ENCODE measurements at places on chromosomes 7 and 10. TPM values are rescaled to one million over a fixed set of nuclear protein-coding genes. Genes with fewer than 3 reads are reported as not detected.

GRCh38 chr10:28664369-28664740 is 13.0 kb upstream of the BAMBI start:
- H3K4me3 ChIP-seq: no peak overlapping the region
- no peak overlapping the region for H3K27ac ChIP-seq
- H3K27me3 ChIP-seq: peaks cover 42% of the 10 kb centered on the region

GRCh38 chr10:68023292-68023691 is 51.8 kb downstream of the HERC4 start:
- H3K4me1 ChIP-seq: peaks cover 3% of the 10 kb centered on the region
- no peak for DNase-seq
- H3K4me3 ChIP-seq: no peak overlapping the region

DNA sequence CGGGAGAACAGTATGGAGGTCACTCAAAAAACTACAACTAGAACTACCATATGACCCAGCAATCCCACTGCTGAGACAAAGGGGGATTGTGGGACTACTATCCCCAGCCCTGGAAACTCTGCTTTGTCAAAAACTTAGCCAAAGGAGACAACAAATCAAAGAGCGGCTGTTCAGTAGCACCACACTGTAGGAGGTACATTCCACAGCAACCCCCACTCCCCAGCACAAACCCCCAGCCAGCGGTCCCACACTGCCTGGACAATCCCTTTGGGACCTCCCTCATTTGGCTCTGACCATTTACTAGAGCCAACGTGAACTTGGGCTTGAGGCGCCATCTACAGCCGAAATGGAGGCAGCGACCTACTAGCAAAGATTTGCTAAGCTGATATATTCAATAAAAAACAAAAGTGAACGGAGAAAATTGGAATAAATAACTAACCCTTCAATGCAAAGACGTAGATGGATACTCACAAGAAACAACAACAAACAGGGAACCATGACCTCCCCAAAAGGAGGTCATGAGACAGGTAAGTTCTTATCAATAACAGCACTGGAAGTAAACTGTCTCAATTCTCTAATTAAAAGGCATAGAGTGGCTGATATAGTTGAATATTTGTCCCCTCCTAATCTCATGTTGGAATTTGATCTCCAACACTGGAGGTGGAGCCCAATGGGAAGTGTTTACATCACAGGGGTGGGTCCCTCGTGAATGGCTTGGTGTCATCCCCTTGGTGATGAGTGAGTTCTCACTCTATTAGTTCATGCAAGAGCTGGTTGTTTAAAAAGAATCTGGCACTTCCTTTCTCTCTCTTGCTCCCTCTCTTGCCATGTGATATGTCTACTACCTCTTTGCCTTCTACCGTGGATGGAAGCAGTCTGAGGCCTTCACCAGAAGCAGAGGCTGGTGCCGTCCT is 119.0 kb upstream of the KCNMA1 start:
- no peak for DNase-seq
- H3K4me1 ChIP-seq: no peaks in the 10 kb centered on the region
- no peak overlapping the region for H3K4me3 ChIP-seq

GRCh38 chr10:77967611-77968022 is 41.1 kb upstream of the DLG5 start:
- H3K4me1 ChIP-seq: peaks cover 11% of the 10 kb centered on the region
- H3K27me3 ChIP-seq: no peaks in the 10 kb centered on the region
- H3K36me3 ChIP-seq: peaks cover 3% of the 10 kb centered on the region
- DNase-seq: no peak
- no peak overlapping the region for H3K27ac ChIP-seq

DNA sequence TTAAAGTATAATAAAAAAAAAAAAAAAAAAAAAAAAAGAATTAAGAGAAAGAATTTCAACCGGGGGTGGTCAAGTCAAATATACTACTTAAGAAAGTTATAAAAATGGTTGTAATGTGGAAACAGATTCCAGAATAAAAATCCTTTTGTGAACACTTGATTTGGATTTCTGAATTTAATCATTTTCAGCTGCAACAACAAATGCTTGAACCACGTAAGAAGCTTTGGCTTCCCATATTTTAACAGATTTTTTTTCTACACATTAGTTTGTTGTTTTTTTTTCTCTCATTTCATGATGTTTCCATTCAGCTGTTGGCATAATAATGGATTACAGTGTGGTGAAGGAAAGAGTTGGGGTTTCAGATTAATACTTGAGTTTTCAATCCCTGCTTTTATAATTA is 137.3 kb upstream of the AGR3 start:
- no peak for DNase-seq
- H3K27ac ChIP-seq: no peak overlapping the region
- H3K4me3 ChIP-seq: no peak overlapping the region

- peaks cover 44% of the 10 kb centered on the region for H3K4me1 ChIP-seq
- no peak overlapping the region for H3K27ac ChIP-seq
These were observed 108.7 kb upstream of the PPIF start for GRCh38 chr10:79238606-79239005.

GRCh38 chr7:33516568-33516967 is 387.2 kb downstream of the BBS9 start:
- no peaks in the 10 kb centered on the region for H3K36me3 ChIP-seq
- H3K4me3 ChIP-seq: no peak overlapping the region
- no peaks in the 10 kb centered on the region for H3K27me3 ChIP-seq
- H3K4me1 ChIP-seq: no peaks in the 10 kb centered on the region
- H3K27ac ChIP-seq: no peak overlapping the region
- DNase-seq: no peak

- H3K27ac ChIP-seq: no peak overlapping the region
- DNase-seq: no peak
- H3K36me3 ChIP-seq: no peaks in the 10 kb centered on the region
- no peaks in the 10 kb centered on the region for H3K27me3 ChIP-seq
These were observed 140.5 kb downstream of the PRKAG2 start for GRCh38 chr7:151736403-151736909.

DNA sequence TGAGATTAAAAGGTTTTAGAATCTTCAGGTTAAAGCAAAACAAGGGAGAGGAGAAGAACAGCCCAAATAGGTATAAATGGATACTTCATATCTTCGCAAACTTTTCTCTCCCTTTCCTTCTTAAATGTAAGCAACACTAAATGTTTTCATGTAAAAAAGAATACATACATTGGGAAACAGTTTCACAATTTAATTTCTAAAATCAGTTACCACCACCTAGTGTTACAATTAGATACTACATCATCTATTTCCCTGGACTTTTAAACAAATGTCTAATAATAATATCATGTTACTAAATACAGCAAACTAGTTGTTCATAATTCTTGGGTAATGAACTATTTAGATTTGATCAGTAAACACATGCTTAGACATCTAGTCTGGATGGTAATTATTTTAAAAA is 35.8 kb downstream of the MINDY3 start:
- H3K27me3 ChIP-seq: no peaks in the 10 kb centered on the region
- H3K4me1 ChIP-seq: peaks cover 8% of the 10 kb centered on the region
- H3K4me3 ChIP-seq: no peak overlapping the region
- no peak overlapping the region for H3K27ac ChIP-seq
- peaks cover 53% of the 10 kb centered on the region for H3K36me3 ChIP-seq

DNA sequence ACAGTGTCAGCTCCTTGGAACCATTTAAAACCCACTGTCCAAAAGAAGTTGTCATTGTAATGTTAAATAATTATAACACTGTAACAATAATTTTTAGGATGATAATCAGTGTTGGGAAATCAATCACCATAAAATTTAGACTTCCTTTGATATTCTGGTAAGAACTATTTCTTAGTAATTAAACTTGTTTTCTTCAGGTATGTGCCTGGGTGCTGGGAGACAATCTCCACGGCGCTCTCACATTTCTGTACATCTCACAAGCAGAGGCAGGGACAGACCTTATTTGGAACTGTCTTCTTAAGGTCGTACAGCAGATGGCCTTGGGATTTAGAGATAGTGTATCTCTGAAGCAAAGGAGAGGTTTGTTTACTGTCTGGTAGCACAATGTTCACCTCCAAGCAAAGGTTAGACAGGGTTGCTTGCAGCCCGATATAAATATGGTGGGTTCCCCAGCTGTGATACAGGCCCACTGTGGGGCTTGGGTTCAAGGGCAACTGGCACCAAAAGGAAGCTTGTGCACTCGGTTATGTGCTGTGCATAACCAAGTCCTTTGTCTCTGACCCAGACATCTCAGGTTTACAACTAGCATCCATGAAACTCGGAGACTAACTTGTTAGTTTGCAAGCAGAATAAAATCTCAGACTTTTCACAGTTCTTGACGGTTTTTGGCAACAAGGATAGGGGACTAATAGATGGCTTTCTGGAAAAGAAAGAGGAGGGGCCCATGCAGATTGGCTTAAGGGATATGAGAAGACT is 125.5 kb downstream of the RNF32 start:
- peaks cover 16% of the 10 kb centered on the region for H3K4me1 ChIP-seq
- H3K27ac ChIP-seq: no peak overlapping the region
- H3K4me3 ChIP-seq: no peak overlapping the region
- H3K36me3 ChIP-seq: peaks cover 15% of the 10 kb centered on the region
- no peaks in the 10 kb centered on the region for H3K27me3 ChIP-seq

DNA sequence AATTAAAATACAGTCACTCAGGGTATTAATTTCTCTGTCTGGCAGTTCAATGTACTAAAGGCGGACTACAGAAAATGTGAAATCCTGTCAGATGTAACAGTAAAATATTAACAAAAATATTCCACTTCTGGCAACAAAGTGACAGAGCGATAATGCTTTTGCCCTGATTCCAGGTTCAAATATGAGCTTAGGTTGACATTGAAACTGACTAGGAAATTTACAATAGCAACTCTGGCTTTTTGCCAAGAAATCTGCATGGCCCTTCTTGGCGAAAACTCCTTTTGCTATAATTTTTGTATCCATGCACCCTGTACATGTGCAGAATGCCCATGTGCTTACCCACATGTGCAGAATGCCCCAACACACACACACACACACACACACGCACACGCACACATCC is 552.2 kb downstream of the MDFIC start:
- no peak overlapping the region for H3K4me3 ChIP-seq
- peaks cover 23% of the 10 kb centered on the region for H3K27me3 ChIP-seq
- H3K36me3 ChIP-seq: no peaks in the 10 kb centered on the region
- no peak overlapping the region for H3K27ac ChIP-seq
- H3K4me1 ChIP-seq: peaks cover 29% of the 10 kb centered on the region

DNA sequence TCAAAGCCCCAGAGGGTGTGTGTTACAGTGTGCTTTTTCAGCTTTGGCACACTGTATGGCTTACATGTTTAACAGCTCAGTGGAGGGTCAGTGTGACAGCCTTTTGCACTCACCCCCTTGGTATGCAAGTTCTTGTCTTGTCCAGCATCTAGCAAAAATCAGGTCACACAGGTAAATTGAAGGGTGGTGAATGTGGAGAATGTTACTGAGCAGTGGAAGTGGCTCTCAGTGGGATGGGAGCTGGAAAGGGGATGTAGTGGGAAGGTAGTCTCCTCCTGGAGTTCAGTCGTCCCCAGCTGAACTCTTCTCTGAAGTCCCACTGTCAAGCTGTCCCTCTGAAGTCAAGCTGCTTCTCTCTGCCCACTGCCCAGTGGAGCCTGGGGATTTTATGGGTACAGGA is 21.0 kb upstream of the C10orf90 start:
- no peak overlapping the region for H3K27ac ChIP-seq
- H3K27me3 ChIP-seq: no peaks in the 10 kb centered on the region
- no peak overlapping the region for H3K4me3 ChIP-seq
- no peak for DNase-seq
- H3K4me1 ChIP-seq: no peaks in the 10 kb centered on the region

The KRIT1 gene
- total RNA-seq: 42.4 TPM

The ADARB2 gene
- total RNA-seq: 3.0 TPM
